ENCODE measurements at places on chromosomes 3 and 15.

DNA sequence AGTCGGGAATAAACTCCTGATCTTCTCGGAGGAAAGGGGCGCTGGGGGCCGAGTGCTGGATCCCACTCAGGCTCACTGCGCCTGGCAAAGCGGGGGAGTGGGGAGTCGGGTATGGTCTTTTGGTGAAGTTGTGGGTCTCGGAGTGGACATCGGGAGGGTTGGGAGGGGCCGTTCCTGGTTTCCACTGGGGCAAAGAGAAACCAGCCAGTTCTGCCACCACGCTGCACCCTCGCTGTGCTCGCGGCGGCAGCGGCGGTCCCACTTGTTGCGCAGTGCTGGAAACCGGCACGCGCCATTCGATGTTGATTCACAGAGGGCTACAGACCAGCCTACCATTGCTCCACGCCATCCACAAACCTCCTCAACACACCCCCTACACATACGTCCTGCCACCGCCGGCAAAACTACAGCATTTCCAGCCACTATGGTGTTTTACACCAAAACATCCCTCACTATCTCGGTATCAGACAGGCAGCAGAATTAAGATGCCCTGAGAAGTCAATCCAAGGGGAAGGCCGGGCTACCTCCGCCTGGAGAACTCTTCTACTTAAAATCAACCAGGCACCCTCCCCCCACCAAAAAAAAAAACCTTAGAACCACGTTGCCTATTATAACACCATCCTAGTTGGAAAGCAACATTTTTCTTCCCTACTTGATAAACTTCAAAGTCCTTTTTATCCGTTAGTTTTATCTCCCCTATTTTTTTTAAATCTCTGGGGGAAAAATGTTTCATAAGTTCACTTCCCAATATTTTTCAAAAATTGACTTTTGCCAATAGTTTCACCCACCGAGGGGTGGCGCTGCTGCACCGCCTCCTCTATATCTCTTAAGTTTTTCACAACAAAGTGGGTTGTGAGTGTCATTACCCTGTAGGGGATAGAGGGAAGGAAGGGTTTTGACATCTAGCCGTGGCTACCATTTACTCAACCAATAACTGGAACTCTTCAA lies 3.6 kb downstream of the BCL6 start:
- peak; percentile 70 for DNase-seq

DNA sequence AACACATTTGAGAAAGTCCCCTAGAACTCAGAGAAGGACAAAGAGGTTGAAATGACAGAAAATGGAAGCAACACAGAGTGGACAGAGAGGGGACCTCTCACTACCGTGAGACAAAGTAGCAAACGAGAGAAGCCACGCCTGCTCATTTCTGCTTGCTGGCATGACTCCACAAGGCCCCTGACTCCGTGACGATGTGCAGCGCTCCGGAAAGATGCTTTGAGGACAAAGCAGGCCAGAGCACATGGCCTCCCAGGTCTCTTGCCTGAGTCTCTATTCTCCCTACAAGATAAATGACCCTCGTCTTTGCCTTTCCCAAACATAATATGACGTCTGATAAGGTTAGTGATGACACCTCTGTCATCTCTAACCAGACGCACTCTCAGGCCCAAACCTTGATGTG lies 63.8 kb upstream of the CTSH start:
- no peak for DNase-seq

DNA sequence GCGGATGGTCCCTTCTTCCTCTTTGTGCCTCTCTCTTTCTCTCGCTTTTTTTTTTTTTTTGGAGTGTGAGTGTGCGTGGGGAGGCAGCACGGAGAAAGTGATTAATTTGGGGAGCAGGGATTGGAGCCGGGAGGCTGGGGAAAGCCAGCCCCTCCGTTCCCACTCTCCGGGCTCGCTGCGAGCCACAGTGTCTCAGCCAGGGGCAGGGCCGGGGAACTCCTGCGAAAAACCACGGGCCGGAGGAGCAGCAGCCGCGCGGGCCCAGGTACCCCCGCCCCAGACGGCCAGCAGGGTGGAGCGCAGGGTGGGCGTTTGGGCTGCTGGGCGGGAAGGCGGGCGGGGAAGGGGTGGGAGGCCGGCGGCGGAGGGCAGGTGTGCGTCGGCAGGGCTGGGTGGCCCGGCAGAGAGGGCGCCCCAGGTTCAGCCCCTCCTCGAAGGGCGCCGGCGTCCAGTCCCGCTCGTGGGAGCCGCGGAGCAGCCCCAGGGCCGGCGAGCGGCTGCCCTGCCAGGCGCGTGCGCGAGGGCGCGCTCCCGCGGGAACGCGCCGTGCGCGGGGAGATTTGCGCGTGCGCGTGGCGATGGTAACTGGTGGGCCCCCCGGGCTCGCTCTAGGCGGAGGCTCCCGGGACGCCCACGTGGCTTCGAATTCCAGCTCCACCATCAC lies 1.4 kb downstream of the CHL1 start:
- DNase-seq, result no peak

- no peak for DNase-seq
Observed at GRCh38 chr3:20692675-20693074, 506.7 kb upstream of the SGO1 start.

GRCh38 chr3:99960941-99961340 lies 143.3 kb downstream of the CMSS1 start:
- no peak for DNase-seq

DNA sequence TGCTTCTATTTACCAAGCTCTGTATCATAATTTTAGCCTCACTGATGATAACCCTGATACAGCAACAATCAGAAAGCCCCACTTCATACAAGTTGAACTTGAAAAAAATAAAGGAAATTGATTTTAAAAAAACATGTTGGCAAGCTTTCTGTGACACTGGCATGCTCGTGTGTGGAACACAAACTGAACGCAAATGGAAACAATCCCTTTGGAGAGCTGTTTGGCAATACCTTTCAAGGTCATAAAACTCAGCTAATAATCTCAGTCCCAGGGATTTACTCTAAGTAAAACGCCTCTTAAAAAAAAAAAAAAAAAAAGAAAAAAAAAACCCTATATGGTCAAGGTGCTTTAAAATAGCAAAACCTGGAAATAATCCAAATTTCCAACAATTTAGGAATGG lies 166.7 kb upstream of the BCL6 start:
- DNase-seq, result no peak

GRCh38 chr3:152356870-152357276 lies 88.1 kb downstream of the MBNL1 start:
- no peak for DNase-seq

GRCh38 chr3:138686771-138687221 lies 78.2 kb downstream of the FAIM start:
- no peak for DNase-seq

- no peak for DNase-seq
Observed at GRCh38 chr3:123571264-123571972, 13.4 kb downstream of the HACD2 start.

DNA sequence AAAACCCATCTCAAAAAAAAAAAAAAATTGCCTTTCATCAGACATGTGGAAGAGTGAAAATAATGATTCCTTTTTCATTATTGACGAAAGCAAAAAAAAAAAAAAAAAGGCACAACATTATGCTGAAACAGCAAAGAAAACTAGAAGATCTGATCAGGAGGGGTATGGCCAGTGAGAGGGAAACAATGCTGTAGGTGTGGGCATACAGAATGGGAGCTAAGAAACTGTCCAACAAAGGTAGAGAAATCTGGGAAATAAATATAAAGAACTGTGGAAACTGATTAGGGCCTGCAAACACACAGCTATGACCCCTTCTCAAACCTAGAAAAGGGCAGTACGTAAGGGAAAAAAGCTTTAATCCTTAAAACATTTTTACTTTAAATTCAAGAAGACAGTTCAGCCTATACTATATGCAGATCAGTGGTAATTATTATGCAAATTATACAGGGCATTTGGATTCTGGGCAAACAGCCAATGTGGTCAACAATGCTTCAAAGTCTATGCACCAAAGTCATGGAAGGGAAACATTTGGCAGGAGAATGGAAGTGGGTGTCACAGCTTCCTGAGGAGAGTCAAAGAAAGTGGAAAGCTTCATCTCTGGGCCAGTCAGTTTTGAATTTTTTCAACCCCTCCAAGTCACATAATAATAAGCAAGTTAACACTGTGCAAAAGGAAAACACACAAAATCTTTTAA lies 68.3 kb upstream of the SLC12A8 start:
- DNase-seq, result no peak

- DNase-seq, result no peak
Observed at GRCh38 chr15:93942269-93942694, 289.1 kb upstream of the MCTP2 start.

- no peak for DNase-seq
Observed at GRCh38 chr3:56342475-56342874, 125.8 kb downstream of the ERC2 start.

GRCh38 chr3:164095279-164095678 lies 983.0 kb downstream of the SI start:
- no peak for DNase-seq

GRCh38 chr3:11985866-11986265 lies 18.3 kb upstream of the SYN2 start:
- no peak for DNase-seq

DNA sequence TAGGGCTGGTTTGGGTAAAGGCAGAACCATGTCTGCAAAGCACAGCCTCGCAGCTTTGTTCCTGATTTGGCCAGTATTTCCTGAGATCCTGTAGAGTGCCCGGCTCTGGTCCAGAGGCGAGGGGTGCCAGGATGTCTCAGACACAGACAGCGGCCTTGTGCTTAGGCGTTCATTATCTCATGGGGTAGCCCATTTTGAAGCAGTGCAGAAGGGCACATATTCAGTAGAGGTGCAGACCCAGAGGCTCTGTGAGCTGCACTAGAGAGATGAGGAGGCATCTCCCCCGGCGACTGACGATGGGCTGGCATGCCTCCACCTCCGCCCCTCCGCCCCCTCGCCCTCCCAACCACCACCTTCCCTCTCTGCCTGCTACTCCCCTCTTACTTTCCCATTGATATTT lies 170.3 kb downstream of the CHDH start:
- no peak for DNase-seq

- DNase-seq, result no peak
Observed at GRCh38 chr15:99010768-99011167, 3.2 kb upstream of the PGPEP1L start.

DNA sequence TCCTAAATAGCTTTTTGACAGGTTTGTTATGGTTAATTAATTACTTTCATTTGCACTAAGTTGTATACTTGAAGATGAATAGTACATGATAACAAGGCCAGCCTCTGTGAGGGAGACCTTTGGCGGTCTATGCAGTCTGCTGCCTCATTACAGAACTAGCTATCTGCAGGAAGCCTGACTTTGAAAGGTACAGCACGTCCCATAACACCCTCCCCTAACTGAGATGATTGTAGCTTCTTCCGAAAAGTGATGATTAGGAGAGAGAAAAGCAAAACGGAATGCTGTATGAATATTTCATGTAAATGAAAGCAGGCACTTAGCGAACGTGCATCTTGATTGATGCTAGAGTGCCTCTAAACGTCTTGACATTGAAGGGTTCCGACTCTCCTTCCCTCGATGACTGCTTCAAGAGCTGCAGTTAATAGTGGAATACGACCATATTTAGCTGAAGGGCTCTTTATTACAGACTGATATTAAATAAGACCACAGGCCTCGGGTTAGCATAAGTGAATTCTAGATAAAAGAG lies 116.2 kb upstream of the TMCO5A start:
- no peak for DNase-seq

DNA sequence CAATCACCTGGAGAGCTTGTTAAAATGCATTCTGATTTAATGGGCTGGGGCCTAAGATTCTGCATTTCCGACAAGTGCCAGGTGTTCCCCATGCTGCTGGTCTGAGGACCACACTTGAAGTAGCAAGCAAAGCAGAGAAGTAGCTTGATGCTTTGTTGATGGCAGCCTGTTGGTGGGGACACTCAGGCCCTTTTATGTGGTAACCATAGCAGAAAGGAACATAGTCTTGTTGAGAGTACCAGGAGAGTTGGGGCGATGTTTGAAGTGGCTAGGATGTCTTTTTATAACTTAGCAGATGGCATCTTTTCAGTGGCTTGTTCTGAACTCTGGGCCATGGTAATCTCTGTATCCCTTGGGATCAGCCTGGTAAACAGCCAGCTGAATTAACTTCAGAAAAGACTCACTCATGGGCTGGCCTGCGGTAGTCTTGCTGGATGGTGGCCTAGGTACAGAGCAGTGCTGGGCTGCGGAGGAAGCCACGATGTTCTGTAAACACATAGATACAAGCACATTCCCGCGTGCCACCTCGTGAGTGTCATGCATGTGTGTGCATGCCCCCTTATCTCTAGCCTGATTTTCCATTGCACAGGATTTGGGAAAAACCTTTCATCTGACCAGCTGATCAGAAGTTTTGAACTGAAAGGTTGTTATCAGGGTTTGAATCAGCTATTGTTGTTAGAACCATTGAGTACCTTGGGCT lies 292.4 kb upstream of the LRRFIP2 start:
- no peak for DNase-seq

DNA sequence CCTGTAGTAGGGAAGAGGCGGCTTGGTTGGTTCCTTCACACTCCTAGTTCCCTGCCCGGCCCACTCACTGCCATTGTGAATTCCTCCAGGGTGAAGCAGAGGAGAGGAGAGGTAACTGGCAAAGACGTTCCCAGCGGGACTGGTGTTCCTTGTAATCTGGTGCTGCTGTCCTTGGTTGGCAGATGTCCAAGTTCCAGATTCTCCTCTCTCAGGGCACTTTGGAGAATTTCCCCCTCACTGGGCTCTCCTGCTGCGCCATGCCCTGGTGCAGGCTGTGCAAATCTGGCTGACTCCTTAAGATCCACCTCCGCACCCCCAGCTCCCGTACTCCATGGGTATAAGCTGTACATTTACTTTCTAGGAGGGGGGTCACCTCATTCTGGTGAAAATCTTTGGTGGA lies 37.3 kb downstream of the THSD4 start:
- no peak for DNase-seq

- DNase-seq, result peak; percentile 93
Observed at GRCh38 chr3:52278510-52279069, at the start of gene WDR82. Gene WDR82 (minus strand): TSS chr3:52278649. CDS start chr3:52278361, 288 bp downstream.

DNA sequence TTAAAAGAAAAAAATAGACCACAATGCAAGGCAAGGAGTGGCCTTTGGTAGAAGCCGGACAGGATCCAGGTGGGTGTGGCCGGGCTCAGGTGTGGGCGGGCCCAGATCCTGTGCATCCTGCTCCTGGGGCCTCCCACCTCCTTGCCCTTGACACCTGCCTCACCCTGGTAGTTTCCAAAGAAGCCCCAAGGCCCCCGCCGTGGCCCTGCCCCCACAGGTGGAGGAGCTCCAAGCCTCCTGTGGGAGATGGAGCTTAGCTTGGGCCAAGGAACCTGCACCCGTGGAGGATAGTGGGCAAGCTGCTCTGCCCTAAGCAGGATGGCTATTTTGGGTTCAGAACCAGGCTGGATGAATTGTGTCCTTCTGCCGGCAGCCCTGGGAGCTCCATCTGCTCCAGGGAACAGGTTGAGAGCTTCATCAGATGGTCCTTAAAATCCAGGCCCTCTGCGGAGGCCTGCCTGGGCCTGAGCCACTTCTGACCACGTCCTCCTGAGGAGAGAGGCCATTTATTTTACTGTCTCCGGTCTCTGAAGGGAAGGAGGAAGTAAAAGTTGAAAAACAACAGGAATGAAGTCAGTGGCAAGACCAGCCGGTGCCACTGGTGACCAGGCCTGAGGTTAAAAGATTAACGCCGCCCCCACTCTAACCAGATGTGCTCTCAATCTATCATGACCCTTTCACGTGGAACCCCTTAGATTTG lies 53.9 kb upstream of the KLF13 start:
- no peak for DNase-seq
